Stimulated activated CD4-positive, alpha-beta T cell treated with anti-CD3 and anti-CD28 coated beads, Interleukin-15, amount 100 ng/mL, for 48 hours (primary cell): ENCODE measurements at places on chromosomes 4 and X.

GRCh38 chr4:107685740-107686139, 34.3 kb downstream of the PAPSS1 start:
- no peak for DNase-seq

DNA sequence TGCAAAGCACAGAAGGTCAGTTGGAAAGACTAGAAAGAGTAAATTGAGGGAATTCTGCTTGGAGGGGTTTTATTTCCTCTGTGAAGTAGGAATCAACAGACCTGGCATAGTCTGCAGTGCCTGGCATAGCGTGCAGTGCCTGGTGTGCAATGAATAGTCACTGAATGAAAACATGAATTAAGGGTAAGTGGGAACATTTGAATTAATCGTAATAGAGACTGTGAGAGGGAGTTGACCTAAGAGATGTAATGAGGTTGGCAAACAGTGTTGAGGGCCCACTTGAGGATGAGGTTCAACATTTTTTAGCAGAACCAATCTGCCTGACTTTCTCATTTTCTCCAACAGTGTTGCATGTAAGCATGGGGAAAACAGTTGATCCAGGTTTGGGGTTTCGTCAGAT, 377.2 kb upstream of the FTHL17 start:
- DNase-seq = no peak

DNA sequence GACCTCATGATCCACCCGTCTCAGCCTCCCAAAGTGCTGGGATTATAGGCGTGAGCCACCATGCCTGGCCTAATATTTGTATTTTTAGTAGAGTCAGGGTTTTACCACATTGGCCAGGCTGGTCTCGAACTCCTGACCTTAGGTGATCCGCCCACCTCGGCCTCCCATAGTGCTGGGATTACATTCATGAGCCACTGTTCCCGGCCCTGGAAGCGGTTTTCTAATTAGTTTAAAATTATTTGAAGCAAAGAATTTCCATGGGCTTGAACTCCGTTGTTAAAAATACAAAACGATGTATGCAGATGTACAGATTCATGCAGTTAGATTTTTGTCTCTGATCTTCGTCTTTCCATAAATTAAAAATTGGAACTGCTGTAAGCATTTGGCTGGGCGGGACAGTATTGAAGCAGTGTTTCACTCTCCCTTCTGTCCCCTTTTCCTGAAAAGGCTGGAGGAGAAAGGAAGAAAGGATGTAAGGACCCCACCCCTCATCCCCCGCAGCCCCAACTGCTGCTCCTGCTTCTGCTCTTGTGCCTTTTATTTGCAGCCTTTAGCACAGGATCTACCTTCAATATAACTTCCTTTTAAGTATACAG, 12.0 kb downstream of the TRAPPC11 start:
- DNase-seq = no peak

DNA sequence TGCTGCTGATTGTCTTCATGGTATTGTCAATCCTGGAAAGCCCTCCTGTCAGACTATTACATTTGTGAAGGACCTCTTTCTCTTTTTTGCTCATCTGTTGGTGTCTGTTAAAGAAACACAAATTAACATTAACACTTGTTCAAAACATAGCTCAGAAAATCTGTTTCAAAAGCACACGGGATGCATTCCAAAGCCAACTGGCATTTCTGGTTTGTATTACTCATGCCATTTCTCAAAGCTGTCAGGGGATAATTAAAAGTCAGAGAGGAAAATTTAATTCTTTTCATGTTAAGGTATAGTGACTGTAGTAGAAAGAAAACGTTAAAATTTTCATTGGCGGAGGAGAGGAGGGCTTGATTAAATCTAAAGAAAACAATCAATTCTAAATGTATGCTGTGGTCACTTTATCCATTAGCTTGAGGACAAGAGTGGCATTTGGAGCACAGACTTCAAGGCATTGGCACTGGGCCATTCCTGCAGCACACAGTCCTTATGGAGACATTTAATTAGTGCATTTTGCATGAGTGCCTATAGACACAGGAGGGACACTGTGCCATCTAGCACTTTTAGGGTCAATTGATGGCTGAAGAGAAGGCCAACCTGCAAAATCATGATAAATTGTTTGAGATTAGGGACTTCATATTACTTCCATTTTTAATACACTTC, 21.2 kb upstream of the GLRA2 start:
- no peak for DNase-seq

DNA sequence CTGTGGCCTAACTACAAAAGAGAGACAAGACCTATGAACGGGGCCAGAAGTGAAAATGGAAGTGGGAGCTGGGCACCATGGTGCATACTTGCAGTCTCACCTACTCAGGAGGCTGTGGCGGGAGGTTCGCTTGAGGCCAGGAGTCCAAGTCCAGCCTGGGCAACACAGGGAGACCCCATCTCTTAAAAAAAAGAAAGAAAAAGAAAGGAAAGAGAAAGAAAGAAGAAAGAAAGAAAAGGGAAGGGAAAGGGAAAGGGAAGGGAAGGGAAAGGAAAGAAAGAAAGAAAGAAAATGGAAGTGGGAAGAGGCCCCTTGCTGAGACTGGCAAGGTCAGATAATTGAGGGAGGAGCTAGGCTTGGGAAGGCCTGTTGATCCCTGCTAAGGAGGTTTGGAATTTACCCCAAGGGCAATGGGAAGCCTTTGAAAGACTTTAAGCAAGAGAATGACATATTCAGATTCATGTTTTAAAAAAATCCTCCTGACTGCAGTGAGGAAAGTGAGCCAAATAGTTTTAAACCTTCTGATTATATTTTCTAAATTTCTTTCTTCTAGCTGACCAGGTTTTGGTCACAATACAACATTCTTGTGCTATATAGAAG, 17.7 kb upstream of the HERC5 start:
- DNase-seq = no peak

DNA sequence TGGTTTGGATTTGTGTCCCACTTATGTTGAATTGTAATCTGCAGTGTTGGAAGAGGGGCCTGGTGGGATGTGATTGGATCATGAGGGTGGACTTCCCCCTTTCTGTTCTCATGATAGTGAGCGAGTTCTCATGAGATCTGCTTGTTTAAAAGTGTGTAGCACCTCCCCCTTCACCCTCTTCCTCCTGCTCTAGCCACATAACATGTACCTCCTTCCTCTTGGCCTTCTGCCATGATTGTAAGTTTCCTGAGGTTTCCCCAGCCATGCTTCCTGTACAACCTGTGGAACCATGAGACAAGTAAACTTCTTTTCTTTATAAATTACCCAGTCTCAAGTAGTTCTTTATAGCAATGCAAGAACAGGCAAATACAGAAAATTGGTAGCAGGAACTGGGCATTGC, 138.7 kb downstream of the INPP4B start:
- DNase-seq = no peak

DNA sequence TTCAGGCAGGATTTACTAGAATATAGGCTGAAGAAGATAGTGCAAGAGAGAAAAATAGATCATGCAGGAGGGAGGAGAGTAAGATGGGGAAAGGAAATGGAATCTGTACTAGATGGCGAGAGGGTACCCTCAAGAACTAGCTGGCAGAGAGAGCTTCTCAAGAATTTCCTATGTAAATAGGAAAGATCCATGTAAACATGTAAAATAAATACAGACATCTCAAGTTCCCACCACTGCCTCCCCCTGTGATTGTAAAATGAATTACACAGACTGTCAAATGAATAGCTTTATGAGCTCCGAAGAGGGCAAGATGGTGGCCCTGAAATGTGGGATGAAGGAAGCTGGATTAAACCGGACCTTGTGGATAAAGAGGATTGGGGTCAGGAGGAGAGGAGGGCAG, 178.0 kb downstream of the PALLD start:
- DNase-seq = no peak

GRCh38 chr4:149238097-149238496, 577.5 kb downstream of the IQCM start:
- DNase-seq = no peak

GRCh38 chr4:80173401-80173800, 23.9 kb upstream of the PRDM8 start:
- no peak for DNase-seq

- DNase-seq = no peak
Observed at GRCh38 chr4:185623444-185624258, 88.3 kb upstream of the PDLIM3 start.

DNA sequence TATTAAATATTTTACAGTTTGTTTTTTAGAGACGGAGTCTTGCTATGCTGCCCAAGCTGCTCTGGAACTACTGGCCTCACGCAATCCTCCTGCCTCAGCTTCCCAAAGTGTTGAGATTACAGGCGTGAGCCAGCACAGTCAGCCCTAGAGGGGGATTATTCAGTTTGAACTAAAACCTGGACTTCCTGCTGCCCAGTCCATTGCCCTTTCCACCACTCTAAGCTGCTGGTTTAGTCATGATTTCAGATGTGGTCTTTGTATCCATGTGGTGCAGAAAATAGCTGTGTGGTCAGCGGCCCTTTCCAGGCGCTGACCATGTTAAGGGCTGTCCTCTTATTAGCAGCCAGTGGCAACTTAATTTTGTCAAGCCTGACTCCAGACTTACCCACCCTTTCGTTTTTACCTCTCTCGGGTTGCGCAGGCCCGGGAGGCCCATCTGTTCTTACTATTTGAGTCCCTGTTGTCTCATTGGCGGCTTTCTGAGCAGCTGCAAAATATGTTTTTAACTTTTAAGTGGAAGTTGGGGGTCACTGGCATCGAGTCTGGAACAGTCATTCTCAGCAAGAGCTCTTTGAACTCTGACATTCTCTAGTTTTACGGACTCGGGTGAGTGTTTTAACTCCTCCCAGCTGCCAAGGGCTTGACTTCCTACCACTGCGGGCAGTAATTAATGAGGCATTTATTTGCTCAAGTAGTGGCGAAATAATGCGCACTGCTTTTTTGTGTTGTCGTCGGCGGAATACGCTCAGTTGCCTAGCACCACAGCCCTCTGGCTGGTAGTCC, 773 bp upstream of the VMA21 start:
- DNase-seq = no peak

- no peak for DNase-seq
Observed at GRCh38 chr4:73742490-73743160, 2.3 kb downstream of the CXCL8 start.

- no peak for DNase-seq
Observed at GRCh38 chr4:168981460-168981859, 28.6 kb downstream of the CBR4 start.

DNA sequence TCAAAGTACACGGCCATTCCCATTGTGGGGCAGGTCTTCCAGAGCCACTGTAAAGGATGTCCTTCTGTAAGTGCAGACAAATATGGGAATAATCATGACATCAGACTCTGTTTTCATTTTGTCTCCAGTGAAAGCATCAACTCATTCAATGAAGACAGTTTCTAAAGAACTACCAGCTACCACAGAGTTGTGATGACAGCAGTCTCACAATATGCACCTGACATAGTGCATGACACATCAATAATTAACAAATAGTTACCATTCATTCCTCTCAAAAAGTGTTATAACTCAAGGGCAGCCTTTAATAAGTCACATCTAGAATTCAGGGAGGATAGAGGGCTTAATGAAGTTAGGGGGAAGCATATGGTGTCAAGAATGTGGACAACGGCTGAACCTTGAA, 20.2 kb downstream of the MTTP start:
- no peak for DNase-seq

DNA sequence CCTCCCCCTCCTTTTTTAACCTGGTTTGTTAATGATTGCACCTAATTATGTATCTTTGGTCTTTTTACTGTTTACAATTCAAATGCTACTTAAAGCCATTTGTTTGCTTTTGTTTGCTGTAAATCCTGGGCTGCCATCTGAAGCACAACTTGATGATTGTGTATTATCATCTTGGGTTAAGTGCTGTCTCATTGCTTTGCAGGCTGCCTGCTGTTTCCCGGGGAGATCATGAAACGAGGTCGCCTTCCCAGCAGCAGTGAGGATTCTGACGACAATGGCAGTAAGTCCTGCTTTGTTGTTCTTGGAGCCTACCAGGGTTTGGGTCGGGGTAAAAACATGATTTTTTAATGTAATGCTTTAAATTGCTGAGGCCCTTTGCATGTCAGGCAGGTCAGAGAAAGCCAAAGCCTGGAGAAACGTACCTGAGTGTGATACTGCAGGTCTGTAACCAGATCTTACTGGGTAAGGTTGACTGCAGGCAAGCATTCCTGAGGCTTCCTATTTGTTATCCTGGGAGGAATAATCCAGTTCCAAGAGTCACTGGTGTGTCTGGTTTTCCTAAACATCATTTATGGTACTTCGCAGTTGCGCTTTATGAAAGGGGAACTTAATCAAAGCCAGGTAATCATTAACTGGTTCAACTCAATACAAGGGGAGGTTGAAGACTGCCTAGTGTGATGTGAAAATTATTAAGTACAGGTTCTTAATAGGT, 22.2 kb downstream of the JADE1 start:
- DNase-seq = no peak

DNA sequence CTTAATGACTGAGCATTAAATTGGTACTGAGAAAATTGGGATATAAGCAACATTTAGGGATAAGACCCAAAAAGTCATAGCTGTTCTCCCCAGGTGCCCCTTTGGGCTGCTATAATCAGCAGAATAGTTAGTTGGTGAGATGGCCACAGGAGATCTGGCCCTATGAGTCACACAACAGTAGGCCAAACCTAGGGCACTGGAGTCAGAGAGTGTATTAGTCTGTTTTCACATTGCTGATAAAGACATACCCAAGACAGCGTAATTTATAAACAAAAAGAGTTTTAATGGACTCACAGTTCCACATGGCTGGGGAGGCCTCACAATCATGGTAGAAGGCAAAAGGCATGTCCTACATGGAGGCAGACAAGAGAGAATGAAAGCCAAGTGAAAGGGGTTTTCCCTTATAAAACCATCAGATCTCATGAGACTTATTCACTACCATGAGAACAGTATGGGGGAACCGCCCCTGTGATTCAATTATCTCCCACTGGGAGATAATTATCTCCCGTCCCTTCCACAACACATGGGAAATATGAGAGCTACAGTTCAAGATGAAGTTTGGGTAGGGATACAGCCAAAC, 338.3 kb upstream of the NR3C2 start:
- DNase-seq = no peak

GRCh38 chrX:31546126-31546525, 474.3 kb upstream of the FTHL17 start:
- DNase-seq = no peak

- peak; percentile 10 for DNase-seq
Observed at GRCh38 chrX:132737743-132738142, 220.7 kb downstream of the HS6ST2 start.

- no peak for DNase-seq
Observed at GRCh38 chrX:57651169-57651919, 28.7 kb downstream of the NLRP2B start.

GRCh38 chr4:115424852-115425251, 311.4 kb upstream of the NDST4 start:
- DNase-seq = no peak

DNA sequence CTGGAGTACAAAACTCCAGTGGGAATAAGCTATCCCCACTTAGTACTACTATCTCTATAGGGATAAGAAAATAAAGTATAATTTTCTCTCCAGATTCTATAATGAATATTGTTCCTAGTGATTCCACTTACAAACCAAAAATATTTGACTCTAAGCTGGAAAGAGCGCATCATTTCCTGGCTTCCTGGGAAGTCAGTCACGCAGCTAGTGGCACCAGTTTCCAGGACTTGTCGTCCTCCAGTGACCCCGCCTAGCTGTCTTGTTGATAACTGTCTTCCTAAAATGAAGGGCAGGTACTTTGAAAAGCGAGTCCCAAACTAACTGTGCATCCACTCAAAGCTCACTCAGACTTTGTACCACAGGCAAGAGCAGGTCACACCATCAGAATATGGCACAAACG, 39.3 kb downstream of the LNX1 start:
- DNase-seq = no peak
